ENCODE measurements at places on chromosomes 12 and 14.
A peak's percentile ranks its signal among the peaks of the same experiment; 100 is the strongest.

GRCh38 chr12:70418101-70418500 lies 52.0 kb downstream of the KCNMB4 start:
- DNase-seq: no peak

- DNase-seq: no peak
These were observed 28.2 kb downstream of the WBP11 start for GRCh38 chr12:14774906-14775635.

DNA sequence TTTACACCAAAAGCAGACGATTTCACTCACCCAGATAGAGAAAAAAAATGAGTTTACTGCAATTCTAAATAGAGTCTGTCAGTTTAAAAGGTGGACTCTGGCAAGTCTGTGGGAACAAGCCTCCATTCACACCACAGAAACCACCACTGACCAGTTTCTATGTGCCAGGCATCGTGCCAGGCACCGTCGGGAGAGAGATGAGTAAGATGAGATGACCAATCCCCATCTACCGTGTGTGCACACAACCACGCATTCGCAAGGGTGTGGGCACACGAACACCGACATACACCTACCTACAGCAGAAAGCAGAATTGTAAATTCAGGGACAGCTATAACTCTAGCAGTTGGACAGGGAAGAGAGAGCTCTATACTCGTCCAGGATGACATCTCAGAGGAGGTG lies 58.3 kb downstream of the PRIMA1 start:
- DNase-seq: no peak

DNA sequence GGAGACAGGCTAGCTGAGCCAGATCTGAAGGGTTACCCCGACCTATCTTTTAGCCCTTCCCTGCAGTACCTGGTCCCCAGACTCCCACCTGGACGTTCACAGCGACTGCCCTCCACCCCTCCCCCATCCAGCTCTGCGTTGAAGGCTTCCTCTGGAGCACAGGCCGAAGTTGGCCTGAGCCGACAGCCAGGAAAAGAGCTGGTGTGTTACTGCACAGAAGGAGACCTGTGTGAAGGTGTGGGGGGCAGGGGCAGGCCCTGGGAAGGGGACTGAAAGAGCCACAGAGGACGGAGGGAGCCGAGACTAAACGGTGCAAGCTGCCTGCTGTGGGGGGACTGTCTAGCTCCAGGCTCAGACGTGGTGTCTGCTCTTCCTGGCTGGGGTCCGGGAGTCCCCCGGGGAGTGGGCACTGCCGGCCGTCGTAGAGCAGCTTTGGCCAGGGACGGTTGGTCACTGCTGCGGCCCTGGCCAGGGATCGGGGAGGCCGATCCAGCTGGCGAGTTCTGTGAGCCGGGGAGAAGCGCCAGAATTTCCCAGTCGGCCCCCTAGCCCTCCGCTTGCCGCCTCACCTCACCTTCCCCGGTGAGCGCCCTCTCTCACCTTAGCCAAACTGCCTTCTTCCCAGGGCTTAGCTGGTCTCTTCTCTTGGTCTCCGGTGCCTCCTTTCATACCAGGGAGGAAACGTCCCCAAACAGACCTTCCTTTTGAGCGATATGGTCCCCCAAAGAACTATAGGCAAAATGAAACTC lies 899 bp upstream of the COL2A1 start:
- no peak for DNase-seq

DNA sequence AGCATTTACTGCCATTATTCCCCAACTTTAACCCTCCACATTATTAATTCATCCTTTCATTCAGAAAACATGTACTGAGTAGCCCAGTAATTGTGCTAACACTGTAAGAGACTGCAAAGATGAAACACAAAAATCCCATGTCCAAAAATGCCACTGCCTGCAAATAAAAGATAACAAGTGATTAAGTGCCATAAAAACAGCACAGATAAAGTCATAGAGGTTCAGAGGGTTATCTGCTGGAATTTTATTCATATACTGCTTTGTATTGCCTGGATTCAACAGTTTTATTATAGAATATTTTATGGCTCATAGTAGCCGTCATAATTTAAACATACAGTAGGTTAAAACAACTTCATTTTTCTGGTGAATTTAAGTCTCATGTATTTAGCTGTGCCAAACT lies 177.9 kb downstream of the KICS2 start:
- DNase-seq: no peak

DNA sequence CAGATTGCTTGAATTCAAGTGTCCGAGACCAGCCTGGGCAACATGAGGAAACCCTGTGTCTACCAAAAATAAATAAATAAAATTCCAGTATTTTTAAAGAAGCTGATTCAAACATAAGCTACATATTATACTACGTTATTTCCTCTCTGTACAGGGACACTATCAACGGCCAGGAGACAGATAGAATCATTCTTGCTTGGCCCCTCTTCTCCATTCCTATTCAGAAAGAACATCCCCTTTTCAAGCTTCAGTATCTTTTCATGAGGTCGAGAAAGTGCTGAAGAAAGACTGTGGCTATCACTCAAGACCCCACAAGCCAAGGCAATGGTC lies 314 bp upstream of the DHRS7 start:
- no peak for DNase-seq

DNA sequence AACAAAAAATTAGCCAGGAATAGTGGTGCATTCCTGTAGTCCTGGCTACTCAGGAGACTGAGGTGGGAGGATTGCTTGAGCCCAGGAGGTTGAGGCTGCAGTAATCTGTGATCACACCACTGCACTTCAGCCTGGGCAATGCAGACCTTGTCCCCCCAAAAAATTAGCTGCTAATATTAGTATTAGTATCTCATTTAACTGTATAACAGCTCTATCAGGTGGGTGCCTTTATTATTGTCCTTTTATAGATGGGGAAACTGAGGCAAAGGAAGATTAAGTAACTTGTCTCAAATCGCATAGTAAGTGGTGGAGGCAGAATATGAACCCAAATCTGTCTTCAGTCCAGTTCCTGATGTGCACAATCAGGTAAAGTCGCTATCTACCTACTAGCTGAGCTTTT lies 142.3 kb upstream of the CRY1 start:
- no peak for DNase-seq

DNA sequence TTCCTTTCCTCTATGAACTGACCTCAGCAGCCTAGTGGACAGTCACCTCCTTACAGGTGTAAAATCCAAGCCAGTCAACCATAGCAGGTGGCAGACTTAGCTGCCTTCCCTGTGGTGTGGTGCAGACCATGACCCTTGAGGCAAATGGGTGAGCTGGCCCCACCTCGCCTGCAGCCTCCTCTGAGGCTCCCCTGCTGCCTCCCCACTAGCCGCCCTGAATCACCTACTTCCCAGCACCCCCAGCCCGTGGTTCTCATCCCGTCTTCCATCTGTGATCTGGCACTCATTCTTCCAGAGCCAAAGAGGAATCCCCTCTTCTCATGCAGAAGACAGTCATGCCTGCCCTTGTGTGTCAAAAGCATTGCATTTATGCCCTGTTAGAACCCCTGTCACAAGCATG lies 34.4 kb upstream of the TSPAN9 start:
- DNase-seq: no peak

GRCh38 chr14:75295061-75295461 lies 16.4 kb downstream of the FOS start:
- DNase-seq: no peak

- no peak for DNase-seq
These were observed 921.8 kb downstream of the VRK1 start for GRCh38 chr14:97718886-97719442.

- peak; percentile 41 for DNase-seq
These were observed 15.9 kb downstream of the KRT85 start for GRCh38 chr12:52351196-52352059.

- no peak for DNase-seq
These were observed 43.4 kb upstream of the NR2C1 start for GRCh38 chr12:95116773-95117172.

DNA sequence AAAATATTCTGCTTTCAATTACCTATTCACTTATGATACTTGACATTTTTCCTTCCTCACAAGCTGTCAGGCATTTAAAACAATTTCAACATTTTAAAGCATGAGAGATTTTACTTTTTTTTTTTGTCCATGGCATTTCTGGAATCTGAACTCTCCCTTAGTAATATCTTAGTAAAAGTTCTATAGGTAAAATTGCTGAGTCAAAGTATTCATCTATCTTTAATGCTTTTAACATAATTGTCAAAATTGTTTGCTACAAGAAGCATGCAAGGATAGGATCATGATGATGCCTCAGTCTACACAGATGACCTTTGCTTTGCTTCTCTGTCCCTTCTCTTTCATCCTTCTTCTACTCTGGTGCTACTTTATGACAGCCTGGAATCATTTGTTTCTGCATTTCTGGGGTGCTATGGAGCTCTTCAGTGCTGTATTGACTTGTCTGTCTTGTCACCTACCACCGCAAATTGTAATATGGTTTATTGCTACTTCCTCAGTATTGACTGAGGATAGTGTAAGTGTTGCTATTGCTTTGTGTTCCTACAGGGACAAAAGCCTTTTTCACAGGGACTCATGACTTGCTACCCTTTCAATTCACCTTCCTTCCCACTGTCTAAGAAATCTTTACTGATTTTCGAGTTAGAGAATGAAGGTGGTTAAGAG lies 589.8 kb upstream of the ATP2B1 start:
- no peak for DNase-seq

- DNase-seq: no peak
These were observed 28.4 kb downstream of the DGLUCY start for GRCh38 chr14:91142214-91142668.

GRCh38 chr12:100733817-100734593 lies 60.6 kb upstream of the ANO4 start:
- DNase-seq: no peak

Measured in stimulated activated CD8-positive, alpha-beta memory T cell treated with anti-CD3 and anti-CD28 coated beads, Interleukin-4, amount 100 ng/mL, for 1 hour (primary cell).